GM23338 (cell line): ENCODE measurements at places on chromosomes 3 and 15. TPM values are rescaled to one million over a fixed set of nuclear protein-coding genes. Genes with fewer than 3 reads are reported as not detected.

Gene TXNRD3
- 4.0 and 4.1 TPM in 2 replicates for total RNA-seq

Gene ARHGEF3
- 5.0 and 8.0 TPM in 2 replicates for total RNA-seq

Gene TGM4
- total RNA-seq = not detected in 2 replicates

Gene CDAN1
- total RNA-seq = 14.7 and 15.8 TPM in 2 replicates

DNA sequence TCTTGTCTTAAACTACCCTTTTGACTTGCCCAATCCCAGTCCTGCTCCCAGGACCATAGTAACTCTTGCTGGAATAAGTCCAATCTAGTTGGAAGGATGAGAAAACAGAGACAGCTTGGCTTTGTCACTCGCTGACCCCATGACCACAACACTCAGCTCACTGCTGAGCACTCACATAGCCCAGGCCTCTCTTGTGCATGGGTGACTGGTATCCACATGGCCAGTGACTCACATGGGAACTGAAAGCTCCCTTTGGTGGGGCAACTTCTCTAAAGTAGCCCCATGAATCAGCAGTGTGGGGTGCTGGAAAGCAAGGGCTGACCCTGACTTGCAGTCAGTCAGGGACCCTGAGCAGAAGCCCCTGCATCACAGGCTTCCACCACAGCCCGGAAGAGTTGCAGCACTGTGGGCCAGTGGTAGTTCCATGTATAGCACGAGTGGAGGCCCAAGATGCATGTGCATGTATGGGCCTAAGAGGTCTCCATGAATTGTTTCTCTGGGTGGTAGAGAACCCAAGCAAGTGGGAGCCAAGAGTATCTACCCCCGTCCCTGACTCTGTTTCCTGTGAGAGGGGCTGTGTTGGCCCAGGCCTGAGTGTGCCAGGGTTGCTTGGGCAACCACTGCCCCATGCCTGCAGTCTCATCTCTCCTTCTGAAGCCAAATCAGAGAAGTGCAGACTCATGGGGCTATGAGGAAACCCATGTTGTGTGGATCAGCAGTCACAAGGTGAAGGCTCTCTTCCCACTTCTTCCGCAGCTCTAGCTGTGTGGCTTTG is 62.1 kb upstream of the XCR1 start:
- DNase-seq = no peak

- peak; percentile 67 for DNase-seq
These were observed at the start of gene CSK for GRCh38 chr15:74781431-74782258. Gene CSK, plus strand, starts transcription at chr15:74782080. Its CDS starts 16,218 bp downstream, at chr15:74798298.

GRCh38 chr15:70827721-70828120 is 26.2 kb downstream of the LARP6 start:
- no peak for DNase-seq

DNA sequence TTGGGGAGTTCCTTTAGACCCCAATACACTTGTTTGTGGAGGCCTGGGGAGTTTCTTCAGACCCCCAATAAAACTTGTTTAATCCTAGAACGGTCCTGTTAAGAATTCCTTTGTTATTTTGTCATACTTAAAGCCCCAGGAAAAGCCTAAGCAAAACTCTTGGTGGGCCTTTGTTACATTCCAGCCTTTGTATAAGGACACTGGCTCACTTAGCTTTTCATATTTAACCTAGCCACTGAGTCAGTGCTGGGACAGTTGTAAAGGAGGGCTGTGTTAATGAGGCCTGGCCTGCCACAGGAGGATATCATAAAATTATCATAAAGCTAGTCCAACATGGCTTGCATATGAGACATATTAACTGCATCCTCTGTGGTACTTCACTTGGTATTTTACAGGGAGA is 760.1 kb downstream of the ZNF385D start:
- DNase-seq = peak; percentile 52

- no peak for DNase-seq
These were observed 356.1 kb upstream of the ICE2 start for GRCh38 chr15:60835020-60835419.

DNA sequence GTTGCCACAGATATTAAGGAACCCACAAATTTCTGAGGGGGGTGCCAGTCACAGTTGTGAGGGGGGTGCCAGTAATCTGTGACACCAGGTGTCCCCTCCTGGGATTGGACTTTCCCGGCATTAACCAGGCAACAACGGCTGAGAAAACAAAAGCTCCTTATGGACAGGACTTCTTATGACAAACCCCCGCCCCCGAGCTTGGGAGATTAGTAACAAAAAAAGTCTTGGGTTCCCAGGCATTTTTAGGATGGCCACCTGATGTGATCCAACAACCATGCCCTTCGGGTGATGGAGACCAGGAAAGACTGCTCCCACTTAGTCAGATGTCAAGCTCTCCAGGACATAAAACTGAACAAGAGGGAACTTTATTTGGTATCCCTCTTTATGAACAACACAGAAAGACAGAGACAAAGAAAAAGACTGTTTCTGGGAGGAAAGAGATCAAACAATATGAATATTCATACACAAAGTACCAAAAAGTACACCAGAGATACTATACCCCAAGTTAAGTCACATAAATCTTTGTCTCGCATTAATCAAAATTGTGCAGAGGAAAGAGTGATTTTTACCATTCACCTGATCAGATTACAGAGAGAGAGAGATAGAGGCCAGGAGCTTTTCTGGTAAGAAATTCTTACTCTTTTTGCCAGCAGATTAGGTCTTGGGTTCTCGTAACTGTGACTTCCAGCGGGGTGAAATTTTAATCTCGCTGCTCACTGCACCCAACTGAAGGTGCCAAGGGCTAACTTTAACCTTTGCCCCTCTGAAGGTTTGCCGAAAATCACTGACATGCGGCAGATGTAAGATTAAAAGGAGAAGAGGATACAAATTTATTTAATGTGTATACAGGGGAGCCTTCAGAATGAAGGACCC is 61.6 kb downstream of the OSTN start:
- no peak for DNase-seq

DNA sequence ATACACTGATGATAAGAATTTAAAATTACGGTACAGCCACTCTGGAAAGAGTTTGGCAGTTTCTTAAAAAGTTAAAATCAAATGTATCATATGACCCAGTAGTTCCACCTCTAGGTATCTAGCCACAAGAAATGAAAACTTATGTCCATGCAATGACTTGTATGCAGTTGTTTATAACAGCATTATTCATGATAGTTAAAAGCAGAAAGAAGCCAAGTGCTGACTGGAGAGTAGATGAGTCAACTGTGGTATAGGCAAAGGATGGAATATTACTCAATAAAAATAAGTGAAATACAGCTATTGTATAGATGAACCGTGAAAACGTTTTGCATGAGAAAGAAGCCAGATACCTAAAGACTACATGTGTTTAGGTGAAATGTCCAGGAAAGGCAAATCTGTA is 14.8 kb downstream of the GPR87 start:
- no peak for DNase-seq

DNA sequence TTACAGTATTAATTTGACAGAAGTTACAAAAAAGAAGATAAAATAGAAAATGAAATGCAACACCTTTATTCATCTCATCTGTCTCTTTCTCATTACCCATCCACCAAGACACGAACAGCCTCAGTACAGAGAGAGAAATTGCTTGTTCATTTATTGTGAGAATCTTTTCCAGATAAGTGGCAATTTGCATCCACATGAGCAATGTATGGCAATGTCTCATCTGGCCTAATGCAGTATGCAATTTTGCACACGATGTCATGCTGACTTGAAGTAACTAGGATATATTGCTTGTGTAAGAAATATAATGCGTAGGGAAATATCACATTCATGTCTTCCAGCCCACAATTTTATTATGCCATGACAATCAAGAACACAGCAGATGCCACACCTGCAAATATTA is 866.9 kb downstream of the ROBO1 start:
- no peak for DNase-seq

GRCh38 chr3:181212271-181212670 is 222.7 kb upstream of the DNAJC19 start:
- DNase-seq = no peak

- no peak for DNase-seq
These were observed 75.6 kb downstream of the TUSC7 start for GRCh38 chr3:116785226-116785625.
